ENCODE measurements at places on chromosomes 7 and 10.
A peak's percentile ranks its signal among the peaks of the same experiment; 100 is the strongest.

- no peak for DNase-seq
These were observed 97.8 kb upstream of the KLF6 start for GRCh38 chr10:3882855-3883254.

DNA sequence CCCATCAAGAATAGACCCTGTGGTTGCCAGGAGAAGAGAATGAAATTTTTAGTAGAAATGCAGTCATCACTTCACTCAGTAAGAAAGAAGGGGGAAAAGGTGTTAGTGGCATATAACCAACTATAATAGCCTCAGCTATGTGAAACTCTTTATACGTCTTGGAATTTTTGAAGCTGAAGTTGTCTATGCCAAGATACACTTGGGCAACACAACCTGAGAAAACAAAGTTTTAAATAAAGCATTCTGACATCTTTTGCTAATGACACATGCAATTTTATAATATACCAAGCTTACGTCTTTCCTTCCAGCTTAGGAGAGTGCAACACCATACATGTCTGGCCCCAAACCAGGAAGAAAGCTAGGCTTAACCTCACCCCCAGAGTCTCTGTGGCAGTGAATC is 40.8 kb upstream of the ZNF438 start:
- no peak for DNase-seq

DNA sequence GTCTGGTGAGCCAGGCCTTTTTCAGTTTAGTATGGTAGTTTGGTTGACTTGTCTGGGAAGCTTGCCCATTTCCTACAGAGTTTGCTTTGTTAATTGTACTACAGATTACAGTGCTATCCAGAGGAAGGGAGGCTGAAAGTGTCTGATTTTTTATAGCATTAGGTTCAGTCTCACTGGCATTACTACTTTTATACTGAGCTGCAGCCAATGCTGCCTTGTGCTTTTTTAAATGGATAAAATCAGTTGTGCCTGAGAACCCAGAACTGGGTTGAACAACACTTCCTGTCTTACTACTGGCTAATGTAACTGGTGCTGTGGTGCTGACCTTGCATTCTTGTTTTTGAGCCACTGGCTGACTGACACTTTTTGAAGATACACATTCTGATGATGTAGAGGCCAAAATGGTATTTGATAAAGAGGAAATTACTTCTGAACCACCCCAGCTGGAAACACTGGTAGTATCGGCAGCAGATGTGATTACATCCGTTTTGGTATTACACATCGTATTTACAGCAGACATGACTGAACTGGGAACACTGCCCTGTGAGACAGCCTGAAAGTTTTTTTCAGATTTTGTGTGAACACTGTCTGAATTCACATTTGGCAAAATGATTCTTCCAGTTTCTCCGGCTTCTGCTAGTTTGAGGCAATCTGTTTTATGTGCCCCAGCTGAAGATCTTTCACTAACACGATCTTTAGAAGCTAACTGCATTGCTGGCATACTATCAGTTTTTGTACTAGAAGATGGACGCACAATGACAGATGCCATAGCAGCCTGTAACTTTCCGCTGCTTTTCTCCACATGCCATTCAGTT is 74.1 kb downstream of the NRBF2 start:
- peak; percentile 70 for DNase-seq

DNA sequence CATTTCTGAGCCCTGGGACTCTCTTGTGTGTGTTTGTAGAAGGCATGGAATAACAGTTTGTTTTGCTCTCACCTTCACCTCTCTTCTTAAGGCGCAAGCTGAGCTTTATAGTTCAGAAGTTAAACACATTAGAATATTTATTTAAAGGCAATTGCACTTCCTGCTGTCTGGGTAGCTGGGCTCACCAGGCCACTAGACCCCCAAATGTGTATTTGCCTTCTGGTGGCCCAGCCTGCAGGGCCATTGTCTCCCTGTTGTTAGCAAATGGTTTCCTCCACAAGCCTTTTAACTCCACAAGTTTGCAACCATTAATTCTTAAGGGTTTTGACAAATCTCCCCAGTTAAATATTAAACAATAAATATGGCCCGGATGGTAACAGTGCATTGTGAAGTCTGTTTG is 31.1 kb upstream of the NEUROD6 start:
- DNase-seq, result no peak

DNA sequence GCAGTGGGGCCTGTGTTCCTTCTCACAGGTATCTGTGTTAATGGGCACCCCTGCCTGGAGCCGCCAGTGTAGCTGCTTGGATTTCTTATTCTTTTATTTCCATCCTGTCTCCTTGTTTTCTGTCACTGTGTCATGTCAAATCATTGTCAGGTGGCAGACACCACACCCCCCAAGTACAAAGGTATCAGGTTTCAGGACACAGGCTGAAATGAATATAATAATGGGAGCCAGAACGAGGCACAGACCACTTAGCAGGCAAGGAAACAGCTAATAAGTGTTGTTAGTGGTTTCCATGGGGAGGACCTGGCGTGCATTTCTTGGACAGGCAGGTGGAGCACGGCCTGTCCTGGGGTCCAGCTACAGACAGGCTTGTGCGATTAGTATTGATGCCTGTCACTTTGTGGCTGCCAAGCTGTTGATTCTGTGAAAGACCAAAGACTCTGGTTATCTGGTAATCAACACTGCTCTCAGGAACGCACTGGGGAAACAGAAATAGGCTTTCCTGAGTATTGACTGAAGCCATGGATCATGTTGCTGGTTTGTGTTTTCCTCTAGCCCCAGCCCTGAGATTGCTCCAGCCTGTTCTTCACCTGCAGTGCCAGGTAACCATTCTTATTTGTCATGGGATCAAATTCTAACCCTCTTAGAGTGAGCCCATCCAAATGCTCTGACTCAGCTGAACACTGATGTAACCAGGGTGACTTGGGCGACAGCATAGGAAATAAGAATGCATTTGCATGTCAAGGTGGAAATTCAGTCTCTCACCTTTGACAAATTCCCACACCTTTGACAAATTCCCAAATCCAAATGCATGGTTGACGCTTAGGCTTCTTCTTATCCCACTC is 1002.0 kb downstream of the LRMDA start:
- peak; percentile 77 for DNase-seq
